Lower lobe of right lung (tissue), 2 donors: ENCODE measurements at places on chromosomes 12 and 14. TPM values are rescaled to one million over a fixed set of nuclear protein-coding genes. Genes with fewer than 3 reads are reported as not detected.
A peak's percentile ranks its signal among the peaks of the same experiment; 100 is the strongest.

DNA sequence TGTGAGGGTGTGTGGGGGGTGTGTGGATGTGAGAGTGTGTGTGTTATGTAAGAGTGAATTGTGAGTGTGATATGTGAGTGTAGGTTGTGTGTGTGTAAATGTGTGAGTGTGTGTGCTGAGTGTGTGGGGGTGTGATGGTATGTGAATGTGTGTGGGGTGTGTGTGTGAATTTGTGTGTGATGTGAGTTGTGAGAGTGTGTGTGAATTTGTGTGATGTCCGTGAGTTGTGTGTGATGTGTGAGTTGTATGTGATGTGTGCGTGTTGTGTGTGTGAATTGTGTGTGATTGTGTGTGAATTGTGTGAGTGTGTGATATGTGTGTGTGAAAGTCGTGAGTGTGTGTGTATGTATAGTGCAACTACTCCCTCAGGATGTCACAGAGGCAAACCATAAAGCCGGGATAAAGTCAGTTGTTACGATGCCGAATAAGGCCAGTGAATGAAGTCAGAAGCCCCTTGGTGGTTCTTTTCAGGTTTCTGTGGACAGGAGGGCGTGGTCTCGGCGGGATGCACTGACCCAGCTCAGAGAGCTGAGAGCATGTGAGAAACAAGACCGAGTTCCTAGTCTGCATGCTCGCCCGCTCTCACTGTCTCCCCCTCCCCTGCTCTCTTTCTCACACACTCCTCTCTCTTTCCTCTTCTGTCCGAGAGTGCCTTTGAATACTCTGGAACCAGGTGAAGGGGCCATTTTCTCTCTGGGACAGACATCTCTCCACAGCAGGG lies 71.8 kb upstream of the MAX start:
- DNase-seq = no peak

- no peak for DNase-seq
Measured at GRCh38 chr14:24231263-24232120, 675 bp downstream of the NEDD8 start.

DNA sequence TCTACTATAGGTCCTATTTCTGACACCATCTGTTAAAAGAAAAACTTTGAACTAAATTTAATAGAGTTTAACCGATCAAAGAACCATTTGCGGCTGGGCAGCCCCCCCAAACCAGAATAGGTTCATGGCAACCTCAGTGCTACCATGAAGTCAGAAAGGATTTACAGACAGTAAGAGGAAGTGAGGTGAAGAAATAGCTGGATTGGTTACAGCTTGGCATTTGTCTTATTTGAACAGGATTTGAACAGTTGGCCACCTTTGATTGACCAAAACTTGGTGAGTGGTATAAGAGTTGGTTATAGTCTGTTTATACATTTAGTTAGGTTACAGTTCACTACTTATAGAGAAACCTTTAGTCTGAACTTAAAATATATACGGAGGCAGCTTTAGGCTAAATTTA lies 88.9 kb downstream of the TXNDC16 start:
- no peak for DNase-seq

- DNase-seq = no peak
Measured at GRCh38 chr14:94008234-94008633, 11.1 kb downstream of the CCDC197 start.

- DNase-seq = no peak
Measured at GRCh38 chr14:52044791-52045522, 23.9 kb downstream of the NID2 start.

DNA sequence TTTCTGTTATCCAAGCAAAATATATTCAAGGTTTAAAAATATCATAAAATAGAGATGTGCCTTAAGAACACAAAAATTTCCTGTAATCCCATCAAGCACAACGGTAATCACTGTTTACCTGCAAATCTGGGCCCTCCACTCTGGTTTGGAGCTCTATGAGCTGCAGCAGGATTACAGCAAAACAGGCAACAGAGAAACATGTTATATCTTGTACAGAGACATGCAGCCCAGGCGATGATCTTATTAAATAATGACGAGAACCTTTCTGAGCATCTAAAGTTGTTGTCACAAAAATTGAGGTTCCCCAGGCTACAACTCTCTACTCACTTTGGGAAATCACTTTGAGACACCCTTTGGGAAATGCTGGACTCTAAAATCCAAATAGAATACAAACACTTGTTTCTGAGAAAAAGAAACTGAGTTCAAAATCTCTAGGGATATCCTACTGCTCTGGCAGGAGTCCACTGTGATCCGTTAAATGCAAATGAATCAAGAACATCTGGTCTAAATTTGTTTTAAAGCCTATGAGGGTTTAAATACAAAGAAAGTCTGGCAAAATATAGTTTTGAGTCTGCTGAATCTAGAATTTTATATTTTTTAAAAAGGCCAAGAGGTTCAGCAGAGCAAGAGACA lies 36.3 kb downstream of the STON2 start:
- no peak for DNase-seq

DNA sequence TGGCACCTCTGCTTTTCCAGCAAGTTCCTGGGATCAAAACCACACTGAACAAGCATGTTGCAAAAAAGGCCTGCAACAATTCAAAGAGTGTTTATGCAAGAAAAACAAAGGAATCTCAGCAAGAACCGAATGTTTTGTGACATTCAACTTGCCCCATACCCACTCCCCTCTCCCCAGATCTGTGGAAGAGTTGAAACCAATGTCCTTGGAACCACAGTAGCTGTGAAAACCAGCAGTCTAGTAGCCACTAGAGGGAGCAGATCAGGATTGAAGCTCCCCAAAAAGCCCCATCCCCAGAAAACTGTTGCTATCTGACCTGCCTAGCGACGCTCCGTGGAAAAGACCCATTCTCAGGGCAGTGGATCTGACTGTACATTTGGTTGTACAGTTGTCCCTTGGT lies 27.1 kb downstream of the PRKAB1 start:
- DNase-seq = no peak

The GARIN6 gene
- total RNA-seq = not detected

The GUCY2C gene
- total RNA-seq = not detected

The PAH gene
- not detected for total RNA-seq

- no peak for DNase-seq
Measured at GRCh38 chr14:22796087-22796707, 19.0 kb downstream of the SLC7A7 start.

DNA sequence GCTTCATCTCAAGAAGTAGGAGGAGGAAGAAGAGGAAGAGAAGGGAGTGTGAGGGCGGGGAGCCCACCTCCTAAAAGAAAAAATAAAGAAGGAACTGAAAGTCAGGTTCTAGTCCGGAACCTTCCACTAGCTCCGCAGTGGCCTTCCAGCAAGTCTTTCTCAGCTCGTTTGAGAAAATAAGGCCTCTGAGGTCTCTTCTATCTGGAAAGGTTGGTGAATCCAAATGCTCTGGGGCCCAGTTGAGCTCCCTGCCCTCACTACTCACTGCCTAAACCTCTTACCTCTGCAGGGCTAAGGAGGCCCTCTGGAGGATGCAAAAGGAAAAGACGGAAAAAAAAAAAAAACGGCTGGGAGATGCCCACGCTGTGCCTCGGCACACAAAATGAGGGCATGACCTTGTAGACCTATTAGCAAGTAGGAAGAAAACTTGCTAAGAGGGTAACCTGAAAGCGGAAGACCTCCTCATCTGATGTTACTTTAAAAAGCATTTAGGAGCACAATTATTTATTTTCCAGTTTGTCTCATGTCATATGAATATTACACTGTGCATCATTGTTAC lies 35.9 kb downstream of the FBLN5 start:
- no peak for DNase-seq

GRCh38 chr14:98904677-98905076 lies 367.3 kb downstream of the BCL11B start:
- DNase-seq = no peak

GRCh38 chr12:4107436-4107878 lies 166.1 kb upstream of the CCND2 start:
- DNase-seq = no peak

- DNase-seq = no peak
Measured at GRCh38 chr14:94826774-94827173, 56.9 kb upstream of the GSC start.

- no peak for DNase-seq
Measured at GRCh38 chr12:93460003-93460402, 7.3 kb upstream of the MRPL42 start.

GRCh38 chr14:76647697-76648298 lies 113.5 kb upstream of the VASH1 start:
- no peak for DNase-seq

The PIANP gene
- total RNA-seq = 0.18 TPM

GRCh38 chr12:19654650-19655376 lies 215.5 kb downstream of the AEBP2 start:
- DNase-seq = no peak

DNA sequence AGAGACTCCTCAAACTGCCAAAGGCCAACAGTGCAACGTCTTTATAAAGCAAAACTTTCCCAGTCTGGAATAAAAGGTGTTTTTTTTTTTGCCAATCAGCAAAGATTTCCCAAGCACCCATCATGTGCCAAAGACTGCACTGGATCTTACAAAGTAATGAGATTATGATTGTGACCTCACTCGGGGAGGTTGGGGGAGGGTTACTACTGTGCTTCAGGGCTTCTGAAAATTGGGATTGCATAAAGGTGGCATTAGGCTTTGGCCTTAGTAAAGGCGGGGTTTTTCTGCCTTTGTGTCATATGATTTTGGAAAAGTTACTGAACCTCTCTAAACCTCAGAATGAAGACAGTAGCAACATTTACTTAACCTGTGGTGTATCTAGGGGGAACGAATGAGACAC lies 233.8 kb downstream of the DACT1 start:
- no peak for DNase-seq

- no peak for DNase-seq
Measured at GRCh38 chr14:80315681-80316080, 104.4 kb upstream of the DIO2 start.

The SPATS2 gene
- total RNA-seq = 17.3 TPM

DNA sequence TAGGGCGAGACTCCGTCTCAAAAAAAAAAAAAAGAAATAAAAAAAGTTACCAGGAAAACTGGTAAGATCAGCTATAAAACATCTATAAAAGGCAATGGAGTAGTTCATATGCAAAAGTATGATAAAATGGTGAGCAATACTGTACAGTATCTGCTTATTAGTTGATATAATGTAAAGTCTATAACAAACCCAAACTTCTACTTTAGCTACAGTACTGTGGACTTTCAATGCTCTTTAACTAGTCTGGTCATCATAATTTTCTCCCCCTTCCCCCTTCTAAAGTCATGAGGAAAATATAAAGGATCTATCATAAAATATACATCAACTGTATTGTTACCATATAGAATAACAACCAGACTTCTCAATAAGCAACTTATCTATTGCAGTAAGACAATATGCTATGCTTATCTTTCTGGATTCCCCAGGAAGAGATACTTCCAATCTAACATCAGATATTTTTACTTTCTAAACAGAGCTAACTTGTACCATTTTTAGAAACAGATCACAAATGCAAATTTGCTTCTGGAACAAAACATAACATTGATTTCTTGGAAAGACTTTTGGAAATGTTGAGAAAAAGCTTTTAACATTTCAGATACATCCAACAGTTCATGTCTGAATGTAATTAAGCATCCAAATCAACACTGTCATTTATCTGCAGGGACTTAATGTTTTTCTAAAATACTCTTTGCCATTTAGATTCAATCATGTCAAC lies 43.8 kb downstream of the MDM2 start:
- no peak for DNase-seq

- DNase-seq = peak; percentile 50
Measured at GRCh38 chr12:42590330-42590934, 886 bp upstream of the PRICKLE1 start.

- DNase-seq = no peak
Measured at GRCh38 chr12:76588881-76589565, 29.5 kb upstream of the OSBPL8 start.

The TAS2R8 gene
- not detected for total RNA-seq

The CLEC1B gene
- 0.95 TPM for total RNA-seq

DNA sequence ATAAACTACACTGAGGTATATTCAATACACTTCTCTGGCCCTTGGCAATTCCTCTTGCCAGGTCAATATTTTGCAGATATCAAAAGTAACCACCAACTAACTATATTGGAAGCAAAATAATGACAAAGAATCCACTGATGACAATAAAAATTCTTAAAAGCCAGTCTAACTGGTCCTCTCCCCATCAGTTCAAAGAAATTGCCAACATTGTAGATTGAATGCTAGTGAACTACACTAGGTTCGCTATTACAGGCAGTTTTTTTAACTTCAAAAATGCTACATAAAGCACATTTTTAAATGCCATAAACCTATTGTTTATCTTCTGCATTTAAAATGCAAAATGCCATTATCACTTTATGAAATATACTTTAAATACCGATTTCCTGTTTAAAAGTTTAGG lies 4.0 kb downstream of the CDK17 start:
- no peak for DNase-seq

DNA sequence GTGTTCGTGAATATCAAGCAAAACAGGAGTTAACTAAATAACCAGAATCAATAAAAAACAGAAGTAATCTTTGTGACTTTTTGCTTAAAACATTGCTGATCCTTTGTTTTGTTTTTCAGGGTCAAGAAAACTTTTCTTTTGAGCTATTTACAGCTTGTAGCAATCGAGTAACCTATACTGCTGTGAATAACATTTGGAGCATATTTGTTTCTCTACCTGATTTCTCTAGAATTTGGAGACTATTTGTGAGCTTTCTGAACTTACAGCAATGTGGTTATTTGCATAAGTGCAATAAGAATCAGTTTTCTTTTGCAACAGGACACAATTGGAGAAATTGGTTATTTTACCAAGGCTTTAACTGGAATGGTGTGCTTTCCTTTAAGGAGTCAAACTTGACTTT lies 7.3 kb upstream of the ETNK1 start:
- DNase-seq = no peak

GRCh38 chr12:86333955-86334522 lies 77.8 kb upstream of the MGAT4C start:
- DNase-seq = no peak

- DNase-seq = no peak
Measured at GRCh38 chr12:124637581-124637981, 70.2 kb upstream of the NCOR2 start.

- DNase-seq = no peak
Measured at GRCh38 chr14:61923348-61923747, 161.1 kb downstream of the SNAPC1 start.
